ENCODE measurements at places on chromosomes 4 and X.

DNA sequence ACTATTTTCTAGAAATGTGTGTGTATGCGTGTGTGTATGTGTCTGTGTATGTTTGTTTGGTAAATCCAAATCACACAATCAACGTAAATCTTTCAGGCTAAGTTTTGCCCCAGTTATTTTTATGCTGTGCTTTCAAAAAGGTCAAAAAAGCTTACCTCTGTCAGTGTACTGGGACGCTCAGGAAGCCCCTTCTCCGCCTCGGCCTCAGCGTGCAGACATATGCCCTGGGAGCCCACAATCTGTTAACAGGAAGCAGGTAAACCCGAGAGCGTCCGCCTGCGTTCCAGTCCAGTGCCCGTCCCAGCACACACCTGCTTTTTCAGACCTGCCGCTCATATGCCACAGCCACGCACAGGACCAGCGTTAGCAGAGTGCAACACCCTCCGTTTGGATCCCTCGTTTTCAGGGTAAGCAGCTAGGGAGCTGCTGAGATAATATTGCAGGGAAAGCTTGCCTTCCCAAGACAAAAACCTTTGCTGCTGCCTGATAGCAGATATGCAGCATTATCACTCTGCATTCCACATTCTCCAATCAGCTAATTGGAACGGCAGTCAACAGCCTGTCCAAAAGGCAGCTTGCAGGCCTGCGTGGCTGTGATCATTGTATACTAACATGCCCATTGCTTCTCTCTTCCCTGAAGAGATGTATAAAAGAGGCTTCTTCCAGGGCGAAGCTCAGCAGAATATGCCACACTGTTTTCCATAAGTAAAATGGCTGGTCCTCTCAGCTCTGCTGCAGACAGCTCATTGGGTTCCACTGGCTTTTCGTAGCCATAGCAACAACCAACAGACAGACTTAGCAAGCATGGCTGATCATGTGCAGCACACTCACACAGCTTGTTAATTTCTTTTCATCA lies at the start of gene SORBS2:
TSS of gene SORBS2 (minus strand) at position 686 of the 856 bp plus-strand sequence. CDS start 121,623 bp downstream, outside the sequence.
- DNase-seq: peak; percentile 46

DNA sequence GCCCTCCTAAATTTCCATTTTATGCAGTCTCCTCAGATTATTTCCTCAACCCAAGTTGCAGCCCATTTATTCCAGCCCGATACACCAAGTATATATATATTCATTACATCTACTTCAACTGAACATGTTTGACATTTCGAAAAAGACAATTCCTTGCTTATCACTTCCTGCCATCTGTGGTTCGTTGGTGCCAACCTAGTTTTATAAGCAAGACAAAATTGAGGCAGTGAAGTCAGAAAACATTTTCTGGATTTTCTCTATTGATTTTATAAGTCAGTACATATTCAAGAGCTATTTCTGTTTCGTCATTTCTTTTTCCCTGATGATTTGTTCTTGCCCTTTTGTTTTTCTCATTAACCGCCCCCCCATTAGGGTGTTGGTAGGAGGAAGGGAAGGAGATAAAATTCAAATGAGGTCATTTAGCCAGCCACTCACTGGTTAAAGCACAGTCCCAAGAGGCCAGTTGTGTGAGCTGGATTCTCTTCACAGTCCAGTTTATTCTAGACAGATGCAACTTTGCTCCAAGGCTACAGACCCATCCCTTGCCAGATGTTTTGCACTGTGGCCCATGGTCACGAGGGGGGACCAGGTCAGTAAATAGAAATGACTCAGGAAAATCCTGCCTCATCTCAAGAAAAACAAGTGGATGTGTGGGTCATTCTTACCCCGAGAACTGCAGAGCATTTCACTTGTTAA lies 20.3 kb upstream of the VEGFD start:
- no peak for DNase-seq

DNA sequence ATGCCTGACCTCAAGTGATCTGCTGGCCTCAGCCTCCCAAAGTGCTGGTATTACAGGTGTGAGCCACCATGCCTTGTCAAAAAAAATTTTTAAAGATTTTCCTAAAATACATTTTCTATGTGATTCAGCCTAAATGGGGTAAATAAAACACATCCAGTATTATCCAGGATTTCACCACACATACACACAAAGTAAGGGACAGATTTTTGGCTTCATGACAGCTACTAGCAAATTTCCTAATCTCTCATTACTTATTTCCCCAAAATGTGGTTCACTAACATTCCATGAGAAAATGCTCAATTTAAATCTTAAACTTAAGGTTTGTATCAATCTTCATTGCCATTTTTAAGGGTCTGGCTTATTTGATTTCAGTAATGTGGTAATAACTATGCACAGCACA lies 348.5 kb upstream of the INTU start:
- DNase-seq: no peak

GRCh38 chrX:15813416-15813815 lies 23.1 kb downstream of the ZRSR2 start:
- DNase-seq: no peak

DNA sequence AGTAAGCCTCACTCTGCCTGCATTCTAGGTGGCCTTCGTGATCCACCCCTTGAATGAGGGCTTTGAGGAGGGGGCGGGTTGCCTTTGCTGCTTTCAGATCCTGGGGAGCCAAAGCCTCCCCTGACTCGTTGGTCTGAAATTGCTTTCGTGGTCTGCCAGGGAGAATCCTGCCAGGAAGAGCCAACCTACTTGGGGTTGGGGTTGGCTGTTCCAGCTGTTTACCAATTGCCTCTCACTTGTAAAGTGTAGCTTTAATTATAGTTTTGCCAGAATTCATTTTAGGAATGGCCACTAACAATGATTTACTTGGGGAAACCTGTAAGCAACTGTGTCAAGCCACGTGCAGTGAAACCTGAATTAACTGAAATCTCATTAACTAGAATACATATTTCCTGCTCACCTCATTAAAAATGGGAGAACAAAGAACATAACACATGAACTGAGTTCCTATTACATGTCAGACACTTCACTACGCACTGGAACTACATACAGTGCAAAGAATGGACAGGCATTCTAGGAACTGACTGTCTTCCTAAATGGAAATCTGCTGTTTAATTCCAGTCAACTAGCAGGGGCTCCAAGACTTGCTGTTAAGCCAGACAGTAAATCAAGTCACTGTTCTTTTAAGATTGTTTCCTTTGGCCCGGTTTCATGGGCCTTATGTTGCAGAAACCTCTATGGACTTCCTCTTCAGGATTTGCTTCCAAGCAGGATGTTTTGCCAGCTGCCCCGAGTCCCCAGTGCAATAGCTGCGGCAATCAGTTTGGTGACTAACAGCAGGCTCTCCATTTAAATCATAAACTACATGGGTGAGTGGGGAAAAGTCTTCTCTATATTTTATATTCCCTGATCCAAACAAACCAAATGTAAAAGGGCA lies 16.4 kb upstream of the NKRF start:
- no peak for DNase-seq

All from posterior cingulate gyrus (tissue), 11 donors.